Spinal cord (tissue), 10 donors: ENCODE measurements at places on chromosomes 4 and X. TPM values are rescaled to one million over a fixed set of nuclear protein-coding genes. Genes with fewer than 3 reads are reported as not detected.

FGFR3 gene
- 196 TPM for polyA plus RNA-seq

DUSP21 gene
- not detected for polyA plus RNA-seq

ABCB7 gene
- 19.4 TPM for polyA plus RNA-seq

MTNR1A gene
- polyA plus RNA-seq = 0.40 TPM

ETDB gene
- polyA plus RNA-seq = 0.63 TPM

NPNT gene
- polyA plus RNA-seq = 9.6 TPM

TKTL1 gene
- polyA plus RNA-seq = 22.6 TPM

KLHL34 gene
- 0.67 TPM for polyA plus RNA-seq

TRPC3 gene
- 11.0 TPM for polyA plus RNA-seq

NLRP2B gene
- polyA plus RNA-seq = 0.15 TPM

UGT2B10 gene
- not detected for polyA plus RNA-seq

ADH1A gene
- polyA plus RNA-seq = not detected

ASMT gene
- polyA plus RNA-seq = 0.38 TPM

RAB9B gene
- 24.5 TPM for polyA plus RNA-seq
